ENCODE measurements at places on chromosomes 5 and 9. TPM values are rescaled to one million over a fixed set of nuclear protein-coding genes. Genes with fewer than 3 reads are reported as not detected.

CAPSL gene
- not detected for total RNA-seq

PDCD1LG2 gene
- total RNA-seq, result 0.89 TPM

BTNL8 gene
- total RNA-seq, result not detected

ARID3C gene
- 0.51 TPM for total RNA-seq

MEIKIN gene
- not detected for total RNA-seq

FOXD4L4 gene
- not detected for total RNA-seq

PHF19 gene
- 121 TPM for total RNA-seq

Data from mesangial cell (primary cell).